ENCODE measurements at places on chromosomes 13 and 19.
A peak's percentile ranks its signal among the peaks of the same experiment; 100 is the strongest.

- DNase-seq, result no peak
Measured at GRCh38 chr13:52711286-52711685, 28.3 kb downstream of the CNMD start.

DNA sequence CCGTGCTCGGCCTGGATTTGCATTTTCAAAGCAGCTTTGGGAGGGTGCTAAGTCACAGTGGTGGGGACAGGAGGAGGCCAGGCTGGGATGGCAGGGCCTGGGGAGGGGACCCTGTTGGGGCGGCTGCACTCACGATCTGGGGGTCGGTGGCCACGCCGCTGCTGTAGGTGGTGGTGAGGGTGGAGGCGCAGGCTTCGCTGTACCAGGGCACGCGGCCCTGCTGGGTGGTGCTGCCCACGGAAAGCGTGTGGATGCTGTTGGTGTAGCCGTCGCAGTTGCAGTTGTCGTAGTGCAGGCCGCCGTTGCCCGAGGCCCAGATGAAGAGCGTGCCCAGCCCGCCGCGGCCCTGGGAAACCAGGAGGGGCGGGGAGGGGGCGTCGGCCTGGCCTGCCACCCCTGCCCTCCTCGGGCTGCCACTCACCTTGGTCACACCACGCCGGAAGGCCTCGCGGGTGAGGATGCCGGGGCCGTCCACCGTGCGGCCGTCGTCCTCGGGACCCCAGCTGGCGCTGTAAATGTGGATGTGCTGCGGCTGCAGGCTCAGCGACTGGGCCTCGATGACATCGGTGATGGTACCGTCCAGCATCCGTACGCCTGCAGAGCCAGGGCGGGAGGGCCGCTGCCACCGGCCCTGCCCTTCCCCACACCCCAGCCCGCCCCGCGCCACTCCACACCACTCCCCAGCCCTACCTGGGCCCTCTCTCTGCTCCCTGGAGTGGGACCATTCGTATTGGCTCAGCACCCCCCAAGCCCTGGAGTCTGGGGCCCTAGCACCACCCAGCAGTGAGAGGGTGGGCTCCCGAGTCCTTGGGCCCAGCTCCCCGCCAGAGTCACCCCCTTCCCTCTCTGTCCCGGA is 3.2 kb downstream of the PCSK4 start:
- no peak for DNase-seq

DNA sequence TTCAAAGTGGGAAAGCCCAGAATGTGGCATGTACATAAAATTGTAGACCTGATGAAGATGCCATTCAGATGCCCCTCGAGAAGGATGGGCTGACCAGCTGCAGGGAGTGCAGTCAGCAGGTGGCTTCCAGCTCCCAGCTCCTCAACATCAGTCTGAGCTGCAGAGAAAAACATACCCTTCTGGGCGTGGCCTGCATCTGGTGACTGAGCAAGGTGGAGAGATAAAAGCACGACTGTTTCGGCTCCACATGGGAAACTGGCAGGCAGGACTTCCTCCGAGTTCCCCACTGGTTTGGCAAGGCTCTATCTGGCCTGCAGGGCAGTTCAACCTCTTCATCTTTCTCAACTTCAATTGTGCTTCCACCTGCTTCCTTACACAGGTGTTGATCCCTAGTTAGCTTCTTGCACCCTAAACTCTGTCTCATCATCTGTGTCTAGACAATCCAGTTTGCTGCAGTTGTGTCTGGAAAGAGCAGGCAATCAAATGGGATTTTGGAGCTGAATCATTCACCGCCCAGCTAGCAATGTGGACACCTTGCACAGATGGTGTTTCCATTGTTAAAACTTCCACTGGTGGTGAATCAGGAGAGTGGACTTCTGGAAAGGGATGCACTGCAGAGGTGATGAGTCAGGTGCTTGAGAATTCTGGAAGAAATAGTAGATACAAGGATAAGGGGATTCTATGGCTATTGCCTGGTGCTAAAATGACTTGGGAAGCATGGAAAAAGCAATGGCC is 56.8 kb downstream of the POLR1D start:
- no peak for DNase-seq

- no peak for DNase-seq
Measured at GRCh38 chr19:45306518-45307027, 16.1 kb downstream of the CKM start.

GRCh38 chr13:47036294-47037008 is 139.6 kb upstream of the HTR2A start:
- no peak for DNase-seq

DNA sequence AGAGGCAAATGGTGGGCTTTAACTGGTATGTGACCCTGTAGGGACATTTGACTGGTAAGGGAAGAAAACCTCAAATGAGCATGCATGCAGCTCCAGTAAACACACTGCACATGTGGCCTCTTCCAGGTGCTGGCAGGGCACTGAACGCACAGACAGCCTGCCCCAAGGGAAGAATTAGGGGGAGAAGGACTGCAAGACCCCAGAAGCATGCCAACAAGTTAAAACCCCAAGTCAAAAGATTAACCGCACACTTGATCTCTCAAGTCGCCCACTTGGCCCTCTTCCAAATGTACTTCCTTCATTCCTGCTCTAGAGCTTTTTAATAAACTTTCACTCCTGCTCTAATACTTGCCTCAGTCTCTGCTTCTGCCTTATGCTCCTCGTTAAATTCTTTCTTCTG is 46.9 kb upstream of the SLITRK1 start:
- no peak for DNase-seq

- DNase-seq, result no peak
Measured at GRCh38 chr13:106551350-106551749, 15.9 kb upstream of the EFNB2 start.

- no peak for DNase-seq
Measured at GRCh38 chr13:59538512-59538911, 625.2 kb downstream of the DIAPH3 start.

- DNase-seq, result peak; percentile 13
Measured at GRCh38 chr13:95676105-95676761, 706 bp upstream of the DNAJC3 start.

- DNase-seq, result no peak
Measured at GRCh38 chr13:52383366-52383765, 22.6 kb downstream of the THSD1 start.

GRCh38 chr13:32330441-32330840 is 15.1 kb downstream of the BRCA2 start:
- peak; percentile 68 for DNase-seq

GRCh38 chr19:57850553-57851017 is 926 bp downstream of the ZNF587 start:
- no peak for DNase-seq

DNA sequence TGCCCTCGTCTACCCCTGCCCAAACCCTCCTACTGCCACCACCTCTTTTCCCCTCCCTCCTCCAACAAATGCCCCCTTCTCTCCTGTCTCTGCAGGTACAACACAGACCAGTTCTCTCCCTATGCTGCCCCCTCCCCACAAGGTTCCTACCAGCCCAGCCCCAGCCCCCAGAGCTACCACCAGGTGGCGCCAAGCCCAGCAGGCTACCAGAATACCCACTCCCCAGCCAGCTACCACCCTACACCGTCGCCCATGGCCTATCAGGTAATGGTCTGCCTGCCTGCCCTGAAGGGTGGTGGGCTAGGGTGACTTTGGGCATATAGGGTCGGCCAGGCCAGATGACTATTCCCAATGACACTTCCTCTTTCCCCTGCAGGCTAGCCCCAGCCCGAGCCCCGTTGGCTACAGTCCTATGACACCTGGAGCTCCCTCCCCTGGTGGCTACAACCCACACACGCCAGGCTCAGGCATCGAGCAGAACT is 6.5 kb upstream of the TIMM50 start:
- no peak for DNase-seq

DNA sequence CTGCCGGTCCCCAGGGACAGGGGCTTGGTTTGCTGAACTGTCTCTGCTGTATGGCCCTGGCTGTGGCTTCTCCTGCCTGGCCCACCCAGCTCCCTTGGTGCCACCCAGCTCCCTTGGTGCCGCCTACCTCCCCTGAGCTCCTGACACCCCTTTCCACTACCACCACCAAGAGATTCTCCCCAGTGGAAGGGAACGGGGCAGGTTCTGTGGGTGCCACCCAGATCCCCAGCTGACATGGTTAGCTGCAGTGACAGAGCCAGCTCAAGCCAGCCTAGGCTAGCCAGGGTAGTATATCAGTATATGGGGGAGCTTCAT is 28.5 kb upstream of the POP4 start:
- DNase-seq, result no peak

DNA sequence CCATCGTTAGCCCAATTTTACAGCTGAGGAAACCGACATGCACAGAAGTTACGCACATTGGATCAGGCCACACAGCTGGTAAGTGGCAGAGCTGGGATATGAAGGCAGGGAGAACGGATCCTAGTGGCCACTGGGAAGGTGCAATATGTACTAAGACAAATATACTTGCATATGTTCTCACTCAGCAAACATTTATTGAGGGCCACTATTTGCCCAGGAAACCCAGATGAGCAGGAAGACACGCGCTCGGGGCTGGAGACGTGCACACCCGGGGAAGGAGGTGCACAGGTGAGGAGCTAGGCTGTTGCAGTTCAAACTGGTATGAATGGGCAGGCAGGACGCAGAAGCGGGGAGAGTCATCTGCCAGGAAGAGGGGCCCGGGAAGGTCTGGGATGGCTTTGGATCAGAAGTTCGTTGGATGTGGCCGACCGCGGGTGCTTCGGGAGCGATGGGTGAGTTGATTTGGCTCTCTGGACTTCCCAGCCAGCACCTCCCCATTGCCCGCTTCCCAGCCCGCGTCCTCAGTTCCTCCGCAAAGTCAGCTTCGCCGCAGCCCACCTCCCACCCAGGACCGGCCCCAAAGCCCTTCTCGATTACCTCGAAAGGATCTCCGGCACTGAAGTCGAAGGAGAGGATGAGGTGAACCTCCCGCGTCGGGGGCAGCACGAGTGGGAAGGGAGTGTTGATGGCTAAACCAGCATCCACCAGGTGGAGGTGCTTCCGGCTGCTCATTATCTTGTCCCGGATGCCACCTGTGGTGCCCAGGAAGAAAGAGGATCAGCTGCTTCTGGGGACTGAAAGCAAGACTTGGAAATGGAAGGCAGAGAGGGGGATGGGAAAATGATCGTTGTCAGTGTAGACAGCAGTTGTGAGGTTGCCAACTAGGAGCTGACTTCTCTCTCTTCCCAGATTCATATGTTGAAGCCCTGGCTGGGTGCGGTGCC is 17.8 kb upstream of the CABP5 start:
- DNase-seq, result no peak

GRCh38 chr19:13906910-13907309 is 909 bp downstream of the CC2D1A start:
- DNase-seq, result no peak

DNA sequence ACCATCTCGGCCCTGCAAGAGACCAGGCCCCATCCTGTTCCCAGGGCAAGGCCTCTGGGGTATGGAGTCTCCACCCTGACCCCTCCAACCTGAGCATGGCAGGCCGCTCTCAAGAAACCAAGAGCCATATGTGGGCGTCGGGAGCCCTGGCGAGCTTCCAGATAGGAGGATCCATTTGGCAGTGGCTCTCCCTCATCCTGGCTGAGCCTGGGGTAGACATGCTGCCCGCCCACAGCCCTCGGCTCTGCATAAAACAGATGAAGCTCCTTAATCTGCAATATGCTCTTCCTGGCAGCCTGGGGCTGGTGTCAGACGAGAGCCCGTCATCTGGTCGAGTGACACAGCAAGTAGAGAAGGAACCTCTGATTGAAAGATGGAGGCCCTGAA is 6.1 kb downstream of the ATP13A1 start:
- no peak for DNase-seq

DNA sequence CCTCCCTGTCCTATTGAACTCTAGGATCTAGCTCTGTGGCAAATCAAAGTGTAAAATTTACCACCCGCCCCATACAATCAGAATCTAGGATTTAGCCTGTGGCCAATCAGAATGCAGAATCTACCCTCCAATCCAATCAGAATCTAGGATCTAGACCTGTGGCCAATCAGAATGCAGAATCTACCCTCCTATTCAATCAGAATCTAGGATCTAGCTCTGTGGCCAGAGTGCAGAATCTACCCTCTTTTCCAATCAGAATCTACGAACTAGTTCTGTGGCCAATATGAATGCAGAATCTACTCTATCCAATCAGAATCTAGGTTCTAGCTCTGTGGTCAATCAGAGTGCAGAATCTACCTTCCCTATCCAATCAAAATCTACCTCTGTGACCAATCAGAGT is 25.8 kb downstream of the PRKD2 start:
- DNase-seq, result no peak

Data from GM04504 (cell line).